ENCODE measurements at places on chromosomes 2 and 18.
A peak's percentile ranks its signal among the peaks of the same experiment; 100 is the strongest.

GRCh38 chr2:160816916-160817499 is 323.4 kb upstream of the RBMS1 start:
- DNase-seq = no peak

DNA sequence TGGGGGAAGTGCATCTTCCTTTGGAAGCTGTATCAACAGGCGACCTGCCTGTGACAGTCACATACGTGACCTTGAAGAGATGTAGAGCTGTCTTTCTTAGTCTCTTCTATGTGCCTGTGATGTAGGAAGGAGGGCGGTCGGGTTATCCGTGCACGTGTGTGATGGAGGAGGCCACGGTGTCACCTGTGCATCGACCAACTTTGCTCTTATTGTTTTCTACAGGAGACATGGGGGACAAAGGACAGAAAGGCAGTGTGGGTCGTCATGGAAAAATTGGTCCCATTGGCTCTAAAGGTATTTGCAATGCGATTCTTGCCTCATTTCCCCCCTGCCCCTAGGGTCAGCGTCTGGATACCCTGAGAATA is 20.7 kb upstream of the ALLC start:
- no peak for DNase-seq

DNA sequence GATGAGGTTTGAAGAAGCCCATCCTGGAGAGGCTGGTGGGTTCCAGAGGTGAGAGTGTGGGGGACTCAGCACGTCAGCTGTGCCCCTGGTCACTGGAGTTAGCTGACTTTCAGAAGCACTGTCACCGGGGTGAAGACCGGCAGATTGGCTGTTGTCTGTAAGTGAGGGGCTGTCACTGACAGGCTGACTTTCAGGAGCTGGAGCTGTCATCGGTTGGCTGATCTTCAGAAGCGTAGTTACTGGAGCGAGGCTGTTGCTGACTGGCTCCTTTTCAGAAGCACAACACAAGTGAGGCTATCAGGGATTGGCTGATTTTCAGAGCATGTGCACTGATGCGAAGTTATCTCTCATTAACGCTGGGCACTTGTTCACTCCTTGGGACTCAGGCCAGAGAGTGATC is 738.4 kb upstream of the ID2 start:
- no peak for DNase-seq

- no peak for DNase-seq
Measured at GRCh38 chr2:27583390-27583915, 611 bp downstream of the ZNF512 start.

GRCh38 chr2:113112871-113113270 is 14.5 kb upstream of the IL1RN start:
- DNase-seq = no peak

- DNase-seq = peak; percentile 42
Measured at GRCh38 chr2:10303694-10304378, 1.1 kb downstream of the HPCAL1 start.

DNA sequence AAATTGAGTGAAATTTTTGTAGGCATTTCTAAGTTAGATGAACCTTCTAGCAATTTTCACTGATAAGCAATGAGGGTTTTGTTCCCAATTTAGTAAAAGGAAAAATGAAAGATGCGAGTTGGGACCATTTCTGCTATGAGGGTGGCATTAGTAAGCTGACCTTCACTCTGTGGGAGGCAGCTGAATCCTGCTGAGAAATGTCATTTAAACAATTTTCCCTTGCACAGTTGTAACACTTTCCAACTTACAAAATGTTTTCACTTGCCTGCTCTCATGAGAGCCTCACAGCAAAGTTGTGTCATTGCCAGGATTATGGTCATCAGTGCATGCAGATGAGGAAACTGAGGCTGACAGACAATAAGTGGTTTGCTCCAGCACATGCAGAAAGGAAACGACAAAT is 527.7 kb downstream of the TNS1 start:
- DNase-seq = no peak

GRCh38 chr2:233247744-233248143 is 3.7 kb upstream of the ATG16L1 start:
- no peak for DNase-seq

DNA sequence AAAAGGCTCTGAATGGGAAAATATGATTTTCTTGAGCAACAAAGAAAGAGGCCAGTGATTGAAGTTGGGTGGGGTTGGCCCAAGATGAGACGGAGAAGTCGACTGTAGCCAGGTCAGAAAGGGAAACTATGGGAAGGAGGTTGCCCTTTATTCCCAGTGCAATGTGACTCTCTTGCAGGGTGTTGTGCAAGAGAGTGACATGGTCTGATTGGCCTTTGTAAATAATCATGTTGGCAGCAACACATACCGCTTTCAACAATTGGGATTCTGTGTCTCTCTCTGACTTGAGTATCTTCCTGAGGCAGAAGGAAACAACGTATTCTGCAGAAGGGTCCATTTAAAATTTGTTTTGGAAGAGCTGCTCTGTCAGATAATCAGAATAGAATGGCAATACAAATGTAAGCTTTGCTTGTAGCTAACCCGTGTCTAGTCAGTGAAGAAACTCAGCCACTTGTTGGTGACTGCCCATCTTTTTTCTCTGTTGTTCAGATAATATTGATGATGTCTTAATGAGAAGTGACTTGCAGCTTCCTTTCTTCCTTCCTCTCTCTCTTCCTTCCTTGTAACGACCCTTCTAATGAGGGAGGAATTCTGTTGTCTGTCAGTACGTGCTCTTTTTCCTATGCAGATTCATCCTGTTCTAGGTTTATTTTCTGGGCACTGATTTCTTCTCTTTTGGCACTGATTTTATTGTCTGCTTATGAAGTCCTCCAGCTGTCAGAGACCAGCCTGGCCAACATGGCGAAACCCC is 311.0 kb upstream of the FAM98A start:
- DNase-seq = no peak
